ENCODE measurements at places on chromosomes 1 and 21.

- DNase-seq: no peak
Observed at GRCh38 chr1:17181781-17182464, 23.0 kb upstream of the PADI1 start.

- DNase-seq: no peak
Observed at GRCh38 chr1:199747984-199748383, 279.5 kb upstream of the NR5A2 start.

- DNase-seq: no peak
Observed at GRCh38 chr1:78721136-78721535, 71.5 kb downstream of the IFI44 start.

DNA sequence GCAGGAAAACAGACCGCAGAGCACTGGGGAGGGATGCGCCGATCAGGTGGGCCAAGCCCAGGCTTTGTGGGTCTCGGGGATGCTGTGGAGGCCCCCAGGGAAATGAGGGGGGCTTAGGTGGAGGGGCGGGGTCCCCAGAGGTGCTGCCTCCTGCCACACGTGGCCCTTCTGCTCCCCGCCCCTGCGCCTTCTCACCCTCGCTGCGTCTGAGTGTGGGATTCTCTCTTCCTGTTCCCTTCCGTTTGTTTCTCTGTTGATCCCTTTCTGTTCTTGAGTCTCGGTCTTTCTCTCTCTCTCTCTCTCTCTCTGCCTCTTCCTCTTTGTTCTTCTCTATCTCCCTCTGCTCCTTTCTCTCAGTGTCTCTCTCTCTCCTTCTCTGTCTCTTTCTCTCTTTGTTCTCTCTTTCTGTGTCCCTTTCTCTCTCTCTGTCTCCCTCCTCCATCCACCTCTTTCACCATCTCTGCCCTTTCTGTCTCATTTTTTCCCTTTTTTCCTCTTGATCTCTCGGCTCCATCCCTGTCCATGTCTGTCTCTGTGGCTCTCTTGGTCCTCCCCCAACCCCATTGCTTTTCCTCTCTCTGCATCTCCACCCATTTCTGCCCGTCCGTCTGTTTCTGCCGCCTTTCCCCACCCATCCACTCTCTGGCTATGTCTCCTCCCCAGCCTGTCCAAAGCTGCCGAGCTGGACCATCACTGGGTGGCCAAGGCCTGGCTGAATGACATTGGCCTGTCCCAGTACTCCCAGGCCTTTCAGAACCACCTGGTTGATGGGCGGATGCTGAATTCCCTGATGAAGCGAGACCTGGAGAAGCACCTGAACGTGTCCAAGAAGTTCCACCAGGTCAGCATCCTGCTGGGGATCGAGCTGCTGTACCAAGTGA, 52.4 kb upstream of the TMEM51 start:
- no peak for DNase-seq

DNA sequence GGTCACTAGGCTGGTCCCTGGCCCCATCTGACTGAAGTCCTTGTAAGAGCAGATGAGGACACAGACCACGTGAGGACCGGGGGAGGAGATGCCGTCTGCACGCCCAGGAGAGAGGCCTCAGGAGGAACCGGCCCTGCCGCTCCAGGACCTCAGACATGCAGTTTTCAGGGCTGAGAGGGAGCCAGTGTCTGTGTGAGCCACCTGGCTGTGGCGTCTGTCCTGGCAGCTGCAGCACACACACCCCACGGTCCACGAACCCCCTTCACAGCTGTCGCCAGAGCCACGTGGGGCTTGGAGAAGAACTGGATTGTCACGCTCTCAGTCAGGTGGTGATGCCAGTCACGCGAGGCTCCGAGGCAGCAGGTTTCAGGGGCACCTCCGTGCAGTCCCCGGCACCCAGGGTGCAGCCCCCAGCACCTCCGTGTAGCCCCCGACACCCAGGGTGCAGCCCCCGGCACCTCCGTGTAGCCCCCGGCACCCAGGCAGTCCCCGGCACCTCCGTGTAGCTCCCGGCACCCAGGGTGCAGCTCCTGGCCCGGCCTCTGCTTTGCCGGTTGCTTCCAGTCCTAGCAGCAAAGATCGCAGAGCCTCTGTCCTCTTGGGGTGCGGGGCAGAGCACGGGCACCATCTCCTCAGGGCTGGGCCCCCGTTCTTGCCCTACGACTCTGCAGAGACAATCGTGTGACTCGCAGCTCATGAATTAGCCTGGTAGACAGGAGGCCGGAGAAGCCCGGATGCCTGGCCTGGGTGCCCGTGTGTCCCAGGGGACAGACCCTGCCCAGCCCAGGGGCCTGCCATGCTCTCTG, 19.0 kb upstream of the SUMO3 start:
- DNase-seq: no peak

DNA sequence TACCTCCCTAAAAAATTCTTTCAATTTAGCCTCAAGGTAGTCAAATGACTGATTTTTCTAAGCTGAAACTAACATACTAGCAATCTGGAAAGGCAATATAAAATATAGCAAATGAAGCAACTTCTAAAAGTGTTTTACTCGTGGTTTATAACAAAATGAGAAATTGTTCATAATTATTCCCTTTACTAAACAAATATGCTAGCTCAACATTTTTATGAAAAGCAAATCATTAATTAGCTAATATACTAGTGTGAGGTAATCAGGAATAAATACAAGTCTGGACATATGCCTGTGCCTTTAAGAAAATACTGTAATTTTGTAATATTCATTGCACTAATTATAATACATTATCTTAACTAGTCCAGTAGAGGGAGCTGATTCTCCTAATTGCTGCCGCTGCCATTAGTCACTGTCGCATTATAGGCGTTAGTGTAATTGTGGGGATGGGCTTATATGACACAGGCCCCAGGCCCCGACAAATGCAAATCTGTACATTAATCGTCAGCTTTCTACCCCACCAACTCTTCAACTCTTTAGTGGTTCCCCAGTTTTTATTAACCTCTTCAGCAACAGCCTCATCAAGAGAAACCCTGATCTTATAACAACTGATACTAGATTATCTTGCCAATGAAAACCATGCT, 160.9 kb downstream of the GABPA start:
- DNase-seq: no peak
